ENCODE measurements at places on chromosomes 6 and 20.

DNA sequence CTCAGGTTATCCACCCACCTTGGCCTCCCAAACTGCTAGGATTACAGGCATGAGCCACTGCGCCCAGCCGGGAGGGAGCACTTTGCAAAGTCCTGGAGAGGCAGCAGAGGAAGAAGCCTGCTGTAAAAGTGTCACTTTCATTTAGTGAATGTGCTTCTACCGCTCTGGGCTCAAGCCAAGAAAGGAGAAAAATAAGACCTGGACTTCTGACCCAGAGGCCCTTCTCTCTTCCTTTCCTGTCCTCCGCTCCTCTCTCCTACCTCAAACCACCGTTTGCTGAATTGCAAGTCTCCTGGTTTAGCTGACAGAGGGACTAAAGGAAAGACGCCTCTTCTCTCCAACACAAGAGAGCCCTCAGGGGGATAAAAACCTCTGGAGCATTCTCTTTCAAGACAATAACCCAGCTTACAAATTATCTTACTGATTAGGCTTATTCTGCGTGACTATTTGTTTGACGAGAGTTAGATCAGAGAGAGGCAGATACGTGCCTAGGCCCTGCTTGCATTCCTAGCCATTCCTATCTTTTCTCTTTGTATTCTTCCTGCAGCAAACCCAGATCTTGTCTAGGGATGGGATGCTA is 84.2 kb upstream of the SLC22A23 start:
- no peak for DNase-seq

DNA sequence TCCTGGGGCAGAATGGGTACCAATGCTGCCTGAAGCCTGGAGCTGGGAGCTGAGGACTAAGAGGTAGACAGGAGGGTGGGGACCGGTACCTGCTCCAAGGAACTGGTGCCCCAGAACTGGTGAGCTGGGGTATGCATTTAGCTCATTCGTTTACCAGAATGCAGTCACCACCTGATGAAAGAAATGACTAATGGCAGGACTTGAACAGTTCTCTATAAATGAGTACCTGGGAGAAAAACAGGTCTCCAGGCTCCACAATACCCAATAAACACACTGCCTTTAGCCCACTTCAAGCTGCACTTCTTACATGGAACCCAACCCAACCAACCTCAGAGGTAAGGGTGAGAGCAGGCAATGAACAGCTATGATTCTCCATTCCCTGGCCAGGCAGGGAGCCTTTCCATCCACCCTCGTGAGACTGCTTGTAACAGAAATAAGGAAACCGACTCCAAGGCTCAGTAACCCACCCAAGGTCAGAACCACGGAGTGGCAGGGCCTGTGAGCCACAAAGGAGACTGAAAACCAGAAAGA is 15.4 kb downstream of the FKBP1A start:
- DNase-seq = no peak

- no peak for DNase-seq
Observed at GRCh38 chr6:110013386-110013785, 35.3 kb downstream of the GPR6 start.

GRCh38 chr6:14451594-14452374 is 334.2 kb downstream of the CD83 start:
- no peak for DNase-seq

DNA sequence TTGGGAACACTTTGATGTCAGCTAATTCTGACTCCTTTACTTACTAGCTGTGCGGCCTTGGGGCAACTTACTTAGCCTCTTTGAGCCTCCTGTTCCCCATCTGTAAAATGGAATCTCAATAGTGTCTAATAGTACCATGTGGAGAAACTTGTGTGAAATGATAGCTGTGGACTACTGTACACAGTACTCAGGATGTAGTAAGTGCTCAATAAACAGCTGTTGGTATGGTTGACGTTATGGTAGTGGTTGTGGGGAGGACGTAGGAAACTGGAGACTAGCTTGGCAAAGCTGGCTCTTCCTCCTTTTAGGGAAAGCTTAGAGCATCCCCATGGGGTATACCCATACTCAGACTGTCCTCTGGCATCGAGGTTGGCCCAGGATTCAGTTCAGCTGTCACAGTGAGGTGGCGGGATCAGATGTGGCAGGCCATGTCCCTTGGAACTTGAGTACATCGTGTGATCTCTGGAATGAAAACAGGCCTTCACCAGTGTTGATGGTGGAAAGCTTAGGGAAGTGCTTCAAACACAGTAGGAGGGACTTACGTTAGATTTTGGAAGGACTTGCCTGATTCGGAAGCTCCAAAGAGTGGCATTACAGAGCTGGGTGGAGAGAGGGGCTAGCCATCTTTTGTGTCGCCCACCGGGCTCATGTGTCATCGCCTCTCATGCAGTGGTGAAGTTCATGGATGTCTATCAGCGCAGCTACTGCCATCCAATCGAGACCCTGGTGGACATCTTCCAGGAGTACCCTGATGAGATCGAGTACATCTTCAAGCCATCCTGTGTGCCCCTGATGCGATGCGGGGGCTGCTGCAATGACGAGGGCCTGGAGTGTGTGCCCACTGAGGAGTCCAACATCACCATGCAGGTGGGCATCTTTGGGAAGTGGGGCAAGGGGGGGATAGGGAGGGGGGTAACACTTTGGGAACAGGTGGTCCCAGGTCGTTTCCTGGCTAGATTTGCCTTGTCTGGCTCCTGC is 7.1 kb downstream of the VEGFA start:
- no peak for DNase-seq

DNA sequence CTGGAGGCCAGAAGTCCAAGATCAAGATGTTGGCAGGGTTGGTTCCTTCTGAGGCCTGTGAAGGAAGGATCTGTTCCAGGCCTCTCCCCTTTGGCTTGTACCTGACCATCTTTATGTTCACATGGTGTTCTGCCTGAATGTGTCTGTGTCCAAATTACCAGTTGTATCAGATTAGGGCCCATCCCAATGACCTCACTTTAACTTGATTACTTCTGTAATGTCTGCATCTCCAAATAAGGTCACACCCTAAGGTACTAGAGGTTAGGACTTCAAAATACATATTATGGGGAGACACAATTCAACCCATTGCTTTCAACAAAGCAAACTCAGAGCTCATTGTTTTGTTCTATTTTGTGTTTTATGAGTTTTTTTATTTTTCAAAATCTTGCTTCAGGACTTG is 75.7 kb downstream of the TNFAIP3 start:
- DNase-seq = no peak

DNA sequence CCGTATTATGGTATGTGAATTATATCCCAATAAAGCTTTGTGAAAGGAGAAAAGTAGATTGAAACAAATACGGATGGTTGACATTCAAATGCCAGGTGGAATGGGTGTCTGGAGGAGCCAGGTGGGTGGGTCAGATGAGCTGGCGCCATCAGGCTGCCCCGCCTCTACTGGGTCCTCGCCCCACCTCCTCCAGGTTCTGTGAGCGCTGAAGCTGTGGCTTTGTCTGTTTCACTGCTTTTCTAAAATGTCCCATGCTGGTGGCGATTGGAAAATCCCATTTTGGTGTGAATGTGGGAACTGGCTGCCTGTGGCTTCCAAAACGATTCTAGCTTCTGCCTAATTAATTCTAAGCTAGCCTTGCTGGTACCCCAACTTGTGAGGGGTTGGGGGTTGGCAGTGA is 16.5 kb downstream of the DUSP22 start:
- DNase-seq = no peak

- DNase-seq = no peak
Observed at GRCh38 chr6:139144490-139145085, 9.7 kb downstream of the HECA start.

DNA sequence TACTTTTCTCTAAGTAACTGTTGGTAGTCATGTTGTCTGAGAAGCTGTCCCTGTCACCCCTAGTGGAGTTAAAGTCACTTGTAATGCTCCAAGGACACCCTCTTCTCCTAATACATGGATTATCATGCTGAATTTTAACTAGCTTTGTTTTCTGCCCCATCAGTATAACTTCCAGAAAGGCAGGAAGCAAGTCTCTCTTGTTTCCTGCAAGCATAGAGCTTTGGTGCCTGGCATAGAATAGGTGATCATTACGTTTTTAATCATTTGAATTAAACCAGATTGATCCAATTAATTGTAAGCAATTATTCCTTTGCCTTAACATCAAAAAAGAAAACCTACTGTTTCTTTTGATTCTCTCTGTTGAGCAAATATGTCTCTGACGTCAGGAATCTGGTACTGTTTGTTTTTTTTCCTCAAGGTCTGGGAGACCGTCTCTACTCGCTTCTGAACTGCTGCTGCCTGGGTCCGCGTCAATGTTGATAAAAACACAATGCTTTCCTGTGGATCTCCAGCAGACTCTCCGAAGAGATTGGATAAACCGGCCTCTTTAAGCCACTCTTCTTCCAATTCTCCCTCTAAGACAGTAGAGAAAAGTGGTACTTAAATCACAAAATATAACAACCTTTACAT is 71.8 kb downstream of the ARHGAP18 start:
- no peak for DNase-seq

GRCh38 chr6:38975621-38976049 is 72.9 kb upstream of the GLP1R start:
- no peak for DNase-seq

DNA sequence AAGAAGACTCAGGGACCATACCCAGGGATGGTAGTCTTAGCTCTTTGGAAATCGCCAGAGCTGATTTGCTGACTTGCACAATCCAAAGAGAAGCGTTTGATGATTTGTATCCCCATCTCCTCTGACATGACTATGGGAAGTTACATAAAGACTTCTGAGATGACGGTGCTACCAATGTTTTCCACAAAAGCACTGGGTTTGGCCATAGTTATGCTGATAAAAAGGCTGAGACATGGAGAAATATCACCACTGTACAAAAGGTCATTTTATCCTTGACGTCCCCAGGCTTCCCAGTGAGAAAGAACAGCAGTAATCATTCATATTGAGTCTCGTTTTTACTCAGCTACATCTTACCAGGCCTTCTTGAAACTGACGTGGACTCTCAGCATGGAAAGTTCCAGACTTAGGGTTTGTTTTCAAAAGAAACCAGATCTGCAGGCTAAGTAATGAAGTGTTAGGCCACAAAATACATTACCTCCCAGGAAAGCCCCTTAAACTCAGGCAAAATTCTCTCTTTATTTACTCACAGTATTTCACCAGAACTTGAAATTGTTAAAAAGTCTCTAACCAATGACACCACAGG is 370.3 kb upstream of the JARID2 start:
- DNase-seq = no peak

- no peak for DNase-seq
Observed at GRCh38 chr20:22620342-22620741, 36.0 kb upstream of the FOXA2 start.

- no peak for DNase-seq
Observed at GRCh38 chr6:151535476-151536187, 41.8 kb downstream of the CCDC170 start.

DNA sequence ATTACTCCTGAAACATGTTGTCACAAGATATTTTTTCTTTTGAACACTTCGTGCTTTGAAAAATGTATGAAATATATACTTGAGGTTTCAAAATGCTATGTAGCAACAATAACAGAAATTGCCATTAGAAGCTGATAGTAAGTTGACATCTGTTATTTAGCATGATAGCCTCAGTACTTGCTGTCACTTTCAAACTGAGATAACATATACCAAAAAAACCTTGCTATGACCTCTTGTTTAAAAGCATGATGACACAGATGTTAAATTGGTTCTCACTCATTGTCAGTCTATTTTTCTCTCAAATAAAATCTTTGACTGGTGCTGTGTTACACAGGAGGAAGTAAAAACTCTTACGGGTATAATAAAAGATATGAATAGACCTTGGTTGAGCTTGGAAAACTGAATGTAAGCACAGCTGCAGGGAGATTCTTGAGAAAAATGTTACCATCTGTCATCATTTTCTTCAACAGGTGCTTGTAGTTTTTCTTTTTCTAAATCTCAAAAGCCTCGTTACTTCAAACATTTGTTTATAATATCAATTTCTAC is 18.6 kb downstream of the MOXD1 start:
- DNase-seq = no peak

DNA sequence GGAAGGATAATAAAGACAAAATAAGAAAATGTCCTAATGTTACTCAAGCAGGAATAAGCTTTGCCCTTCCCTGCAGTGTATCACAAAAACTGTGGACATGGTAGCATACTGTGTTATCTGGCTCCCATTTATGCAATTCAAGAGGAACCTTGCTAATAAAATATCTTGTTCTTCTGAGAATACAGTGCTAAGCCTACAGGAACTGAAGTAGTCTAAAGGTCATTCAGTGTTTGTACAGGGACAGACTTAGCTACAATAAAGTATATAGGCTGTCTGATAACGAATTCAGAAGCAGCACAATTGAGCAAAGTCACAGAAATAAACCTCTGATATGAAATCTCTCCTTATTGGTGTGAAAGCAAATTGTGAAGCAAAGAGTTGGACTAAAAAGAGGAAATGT is 59.6 kb upstream of the SDHAF4 start:
- DNase-seq = no peak

DNA sequence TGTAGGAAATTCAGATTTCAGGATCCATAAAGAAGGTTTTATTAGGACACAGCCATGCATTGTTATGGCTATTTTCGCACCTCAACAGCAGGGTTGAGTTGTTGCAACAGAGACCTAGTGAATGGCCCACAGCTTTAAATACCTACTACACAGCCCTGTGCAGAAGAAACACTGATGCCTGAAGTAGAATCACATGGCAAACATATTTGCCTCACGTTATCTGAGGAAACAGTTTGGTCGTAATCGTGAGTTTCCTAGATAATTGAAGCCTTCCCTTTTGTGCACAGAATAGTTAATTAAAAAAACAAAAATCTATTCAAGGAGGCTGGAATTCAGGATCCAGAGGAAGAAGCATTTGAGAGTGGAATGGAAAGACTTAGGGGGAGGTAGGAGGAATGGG is 55.1 kb downstream of the GCNT2 start:
- DNase-seq = no peak

- DNase-seq = peak; percentile 33
Observed at GRCh38 chr6:156699017-156699421, 78.2 kb upstream of the ARID1B start.

- no peak for DNase-seq
Observed at GRCh38 chr6:72760114-72760793, 138.4 kb downstream of the KCNQ5 start.

DNA sequence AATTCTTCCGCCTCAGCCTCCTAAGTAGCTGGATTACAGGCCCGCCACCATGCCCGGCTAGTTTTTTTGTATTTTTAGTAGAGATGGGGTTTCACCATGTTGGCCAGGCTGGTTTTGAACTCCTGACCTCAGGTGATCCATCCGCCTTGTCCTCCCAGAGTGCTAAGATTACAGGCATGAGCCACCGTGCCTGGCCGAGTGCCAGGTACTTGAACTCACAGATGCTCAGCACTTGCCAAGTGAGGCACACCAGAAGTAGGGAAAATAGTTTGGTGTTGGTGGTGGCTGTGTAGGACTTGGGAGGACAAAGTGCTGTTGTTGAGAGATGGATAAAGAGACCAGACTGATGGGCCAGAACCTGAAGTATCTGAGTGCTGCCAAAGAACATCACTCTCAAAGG is 40.0 kb upstream of the MBOAT1 start:
- no peak for DNase-seq

DNA sequence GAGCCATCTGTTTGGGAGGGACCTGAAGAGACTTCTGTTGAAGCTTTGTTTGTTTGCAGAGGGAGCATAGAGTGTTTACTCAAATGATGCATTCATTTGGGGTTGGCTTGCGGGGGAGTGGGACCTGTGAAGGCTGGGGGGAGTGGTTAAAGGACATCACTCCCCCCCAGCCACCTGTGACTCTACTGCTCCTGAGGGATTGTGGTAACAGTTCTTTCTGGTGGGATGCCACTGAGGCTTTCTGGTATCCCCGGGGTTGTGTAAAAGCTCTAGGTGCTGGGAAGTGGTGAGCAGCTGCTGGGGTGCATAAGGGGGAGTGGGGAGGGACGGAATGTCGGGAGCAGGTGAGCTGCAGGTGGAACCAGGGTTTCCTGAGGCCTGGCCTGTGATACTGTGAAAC is 239.2 kb upstream of the QKI start:
- DNase-seq = no peak

- DNase-seq = no peak
Observed at GRCh38 chr20:5491455-5491854, 174.7 kb upstream of the PROKR2 start.
